ENCODE measurements at places on chromosomes 4 and X. TPM values are rescaled to one million over a fixed set of nuclear protein-coding genes. Genes with fewer than 3 reads are reported as not detected.
A peak's percentile ranks its signal among the peaks of the same experiment; 100 is the strongest.

Gene SSX2B
- polyA plus RNA-seq, result not detected

GRCh38 chr4:185552254-185552653, 16.9 kb upstream of the PDLIM3 start:
- DNase-seq, result no peak

Gene P2RY10
- polyA plus RNA-seq, result 0.83 TPM

DNA sequence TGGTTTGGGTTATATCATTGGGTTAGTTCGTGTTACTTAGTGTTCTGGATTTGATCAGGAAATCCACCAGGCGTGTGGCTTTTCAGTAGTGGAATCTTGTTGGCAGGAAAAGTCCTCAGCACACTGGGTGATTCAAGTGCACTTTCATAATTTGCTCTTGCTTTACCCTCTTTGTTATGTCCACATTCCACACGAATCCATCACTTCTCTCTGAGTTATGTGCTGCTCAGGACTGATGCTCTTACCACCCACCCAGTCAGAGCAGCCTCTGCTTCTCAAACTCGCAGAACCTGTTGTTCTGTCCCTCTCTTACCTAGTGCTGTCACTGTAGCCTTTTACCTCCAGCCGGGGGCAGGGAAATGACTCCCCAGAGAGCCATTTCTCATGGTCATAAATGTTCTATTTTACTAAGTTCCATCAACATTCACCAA, 37.2 kb upstream of the SCRG1 start:
- no peak for DNase-seq

Gene NPFFR2
- 0.23 TPM for polyA plus RNA-seq

DNA sequence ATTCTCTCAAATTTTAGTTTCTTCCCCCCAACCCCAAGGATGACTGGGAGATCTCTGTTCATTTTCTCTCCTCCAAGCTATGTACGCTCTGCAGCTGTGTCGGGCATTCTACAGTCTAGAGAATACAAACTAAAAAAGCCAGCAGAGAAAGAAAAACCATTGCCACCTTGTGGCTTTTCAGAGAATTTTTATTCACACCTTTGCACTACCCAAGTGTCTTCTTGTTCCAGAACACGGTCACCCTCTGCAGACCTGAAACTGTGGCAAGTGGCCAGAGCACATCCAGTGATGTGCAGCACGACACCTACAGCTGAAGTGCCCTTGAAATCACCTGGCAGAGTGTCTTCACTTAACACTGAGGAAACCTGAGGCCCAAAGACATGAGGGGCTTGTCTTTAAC, 68.6 kb downstream of the CHST7 start:
- DNase-seq, result peak; percentile 21

GRCh38 chrX:133837091-133837490, 148.3 kb downstream of the GPC3 start:
- DNase-seq, result peak; percentile 71

DNA sequence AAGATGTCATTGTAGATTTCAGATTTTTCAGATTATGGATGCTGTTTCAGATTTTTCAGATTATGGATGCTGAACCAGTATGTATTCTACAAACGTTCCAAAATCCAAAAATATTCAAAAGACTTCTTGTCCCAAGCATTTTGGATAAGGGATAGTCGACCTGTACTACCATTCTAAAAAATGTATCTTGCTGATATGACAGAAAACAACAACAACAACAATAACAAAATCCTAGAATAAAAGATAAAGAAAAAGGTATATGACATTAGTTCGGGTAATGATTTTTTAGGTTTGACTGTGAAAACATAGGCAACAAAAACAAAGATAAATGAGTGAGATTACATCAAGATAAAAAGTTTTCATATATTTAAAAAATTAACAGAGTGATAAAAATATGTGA, 122.1 kb downstream of the GABRA2 start:
- no peak for DNase-seq

DNA sequence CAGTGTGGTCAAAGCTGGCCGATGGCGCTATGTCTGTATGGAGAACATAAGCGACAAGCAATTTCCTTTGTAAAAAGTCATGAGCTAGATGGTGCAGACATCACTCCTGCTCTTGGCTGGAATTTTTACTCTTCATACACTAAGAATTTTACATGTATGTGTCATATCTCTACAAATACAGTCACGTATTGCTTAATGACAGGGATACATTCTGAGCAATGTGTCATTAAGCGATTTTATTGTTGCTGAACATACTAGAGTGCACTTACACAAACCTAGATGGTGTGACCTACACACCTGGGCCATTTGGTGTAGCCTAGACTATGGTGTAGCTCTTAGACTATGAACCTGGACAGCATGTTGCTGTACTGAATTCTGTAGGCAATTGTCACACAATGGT, 185.4 kb downstream of the SOWAHB start:
- no peak for DNase-seq

DNA sequence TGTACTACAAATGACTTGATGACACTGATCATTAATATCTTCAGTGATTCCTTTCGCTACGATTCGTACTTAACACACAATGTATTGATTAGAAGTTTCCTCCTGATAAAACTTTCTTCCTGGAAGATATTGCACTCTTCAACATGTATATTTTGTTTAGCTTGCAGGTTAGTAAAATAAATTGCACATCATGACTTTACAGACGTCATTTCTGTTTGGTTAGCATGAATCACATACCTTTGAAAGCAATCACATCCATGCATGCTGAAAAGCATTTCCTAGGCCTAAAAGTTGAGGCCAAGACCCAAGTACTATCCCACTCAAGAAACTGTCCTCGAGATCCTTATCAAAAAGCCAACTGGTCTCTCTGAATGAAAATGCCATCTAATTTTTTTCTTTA, 1841.0 kb upstream of the PCDH7 start:
- DNase-seq, result no peak

DNA sequence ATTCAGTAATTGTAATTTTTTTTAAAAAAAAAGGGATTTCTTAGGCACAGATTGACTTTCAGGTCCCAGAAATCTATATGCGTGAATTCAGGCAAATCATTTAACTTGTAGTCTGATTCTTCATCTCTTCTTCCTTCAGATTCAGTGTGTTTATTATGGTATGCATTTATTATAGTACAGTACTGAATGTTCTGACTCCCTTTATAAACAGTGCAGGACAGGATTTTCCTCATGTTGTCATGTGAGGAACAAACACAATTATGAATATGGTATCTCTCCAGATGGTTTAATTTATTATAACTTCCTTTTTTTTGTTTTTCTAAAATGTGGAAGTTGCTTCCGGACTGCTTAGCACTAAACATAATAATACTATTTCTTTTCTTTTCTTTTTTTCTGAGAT, 54.2 kb downstream of the RPS3A start:
- DNase-seq, result no peak

DNA sequence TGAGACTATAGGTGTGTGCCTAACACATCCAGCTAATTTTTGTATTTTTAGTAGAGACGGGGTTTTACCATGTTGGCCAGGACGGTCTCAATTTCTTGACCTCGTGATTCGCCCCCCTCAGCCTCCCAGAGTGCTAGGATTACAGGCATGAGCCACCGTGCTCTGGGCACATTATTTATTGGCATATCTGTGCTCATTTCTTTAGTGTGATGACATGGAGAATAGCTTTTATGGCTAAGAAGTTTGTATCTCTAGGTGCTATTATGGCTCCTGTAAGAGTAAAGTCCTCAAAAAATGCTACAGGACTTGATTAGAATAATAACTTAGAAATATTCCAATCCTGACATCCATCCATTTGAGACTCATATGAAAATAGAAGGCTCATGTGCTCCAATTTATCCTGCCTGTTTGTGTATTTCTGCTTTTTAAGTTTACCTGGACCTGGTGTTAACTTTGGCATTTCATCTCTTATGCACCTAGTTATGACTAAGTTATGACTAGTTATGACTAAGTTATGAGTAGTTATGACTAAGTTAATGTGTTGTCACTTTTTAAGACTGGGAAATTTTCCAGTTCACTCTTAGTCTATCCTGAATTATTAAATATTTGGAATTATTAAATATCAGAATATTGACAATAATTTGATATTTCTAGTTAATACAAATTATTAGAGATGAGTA, 36.4 kb upstream of the UNC5C start:
- DNase-seq, result no peak

GRCh38 chr4:52172166-52172565, 121.1 kb downstream of the SPATA18 start:
- DNase-seq, result no peak

DNA sequence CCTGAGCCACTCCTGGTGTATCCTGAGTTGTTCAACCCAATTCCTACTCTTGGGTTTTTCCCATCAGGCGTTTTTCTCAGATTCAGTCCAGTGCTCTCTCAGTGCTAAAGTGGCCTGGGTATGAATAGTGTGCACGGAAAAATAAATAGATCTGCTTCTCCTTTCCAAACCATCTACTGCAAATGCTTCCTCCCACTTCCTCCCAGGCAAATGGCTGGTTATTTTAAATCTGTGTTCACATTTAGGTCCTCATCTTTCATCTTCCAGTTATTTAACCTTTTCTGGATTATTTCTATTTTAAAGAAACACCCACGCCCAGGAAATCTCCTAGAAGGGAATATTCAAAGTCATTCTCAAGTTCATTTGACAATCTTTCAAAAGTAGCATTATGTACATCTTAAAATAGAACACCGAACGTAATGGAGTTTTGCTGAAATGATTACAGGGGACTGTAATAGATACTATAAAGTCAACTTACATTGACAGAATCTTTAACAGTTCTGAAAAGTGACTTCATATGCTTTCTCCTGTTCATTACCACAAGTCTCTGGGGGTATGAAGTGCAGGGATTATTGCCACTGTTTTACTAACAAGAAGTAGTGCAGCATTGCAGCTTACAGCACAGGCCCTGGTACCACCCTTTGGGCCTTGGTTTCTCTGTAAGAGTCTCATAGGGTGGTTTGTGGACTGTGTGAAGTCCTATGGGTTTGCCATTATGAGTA, 66.3 kb downstream of the MED28 start:
- no peak for DNase-seq

- no peak for DNase-seq
These were observed 221.0 kb upstream of the GPRIN3 start for GRCh38 chr4:89528526-89529133.

DNA sequence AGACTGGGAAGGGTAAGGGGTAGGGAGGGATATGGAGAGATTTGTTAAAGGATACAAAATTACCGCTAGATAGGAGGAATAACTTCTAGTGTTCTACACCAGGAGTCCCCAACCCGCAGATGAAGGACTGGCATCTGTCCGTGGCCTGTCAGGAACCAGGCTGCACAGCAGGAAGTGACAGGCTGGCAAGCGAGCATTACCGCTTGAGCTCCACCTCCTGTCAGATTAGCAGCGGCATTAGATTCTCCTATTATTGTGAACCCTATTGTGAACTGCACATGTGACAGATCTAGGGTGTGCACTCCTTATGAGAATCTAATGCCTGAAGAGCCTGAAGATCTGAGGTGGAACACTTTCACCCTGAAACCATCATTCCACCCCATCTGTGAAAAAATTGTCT, 27.9 kb upstream of the BBS7 start:
- no peak for DNase-seq

Gene SOX3
- polyA plus RNA-seq, result 0.08 TPM

- DNase-seq, result no peak
These were observed 10.0 kb downstream of the NAA11 start for GRCh38 chr4:79315891-79316290.

DNA sequence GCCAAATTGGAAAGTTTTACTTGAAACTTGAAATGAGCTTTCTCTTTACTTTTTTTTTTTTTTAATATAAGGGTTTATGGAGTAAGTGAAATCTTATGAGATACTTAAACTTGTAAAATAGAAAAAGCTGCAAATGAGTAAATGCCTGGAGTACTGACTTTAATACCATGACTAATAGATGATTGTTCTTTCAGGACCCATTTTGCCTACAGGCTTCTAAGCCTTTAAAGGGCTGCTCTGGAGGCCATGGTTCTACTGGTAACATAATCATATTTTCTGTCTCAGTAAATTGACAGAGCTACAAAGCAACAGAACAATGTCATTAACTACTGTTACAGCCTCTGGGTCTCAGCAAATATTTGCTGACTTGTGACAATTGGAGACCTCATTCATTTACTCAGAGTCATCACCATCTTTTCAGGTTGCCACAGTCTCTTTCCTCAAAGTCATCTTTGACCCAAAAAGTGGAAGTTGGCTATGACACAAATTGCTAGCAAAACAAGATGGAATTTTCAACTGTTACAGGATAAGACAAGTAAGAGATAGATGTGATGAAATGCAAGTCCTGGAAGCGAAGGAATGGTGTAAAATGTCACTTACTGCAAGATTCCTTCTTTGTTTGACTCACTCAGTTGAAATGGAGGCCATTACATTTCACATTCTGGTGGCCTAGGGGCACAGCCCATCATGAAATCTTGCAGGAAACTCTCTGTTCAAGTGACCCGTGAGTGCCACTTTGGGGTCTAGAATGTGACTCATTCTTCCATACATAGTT, 132.7 kb downstream of the BTC start:
- DNase-seq, result no peak

Gene F8
- polyA plus RNA-seq, result 3.6 TPM

- DNase-seq, result no peak
These were observed 1263.5 kb downstream of the PCDH7 start for GRCh38 chr4:31983677-31984076.

Gene FAM184B
- polyA plus RNA-seq, result 5.7 TPM

- peak; percentile 12 for DNase-seq
These were observed 243.5 kb upstream of the KCNIP4 start for GRCh38 chr4:22192084-22192511.

DNA sequence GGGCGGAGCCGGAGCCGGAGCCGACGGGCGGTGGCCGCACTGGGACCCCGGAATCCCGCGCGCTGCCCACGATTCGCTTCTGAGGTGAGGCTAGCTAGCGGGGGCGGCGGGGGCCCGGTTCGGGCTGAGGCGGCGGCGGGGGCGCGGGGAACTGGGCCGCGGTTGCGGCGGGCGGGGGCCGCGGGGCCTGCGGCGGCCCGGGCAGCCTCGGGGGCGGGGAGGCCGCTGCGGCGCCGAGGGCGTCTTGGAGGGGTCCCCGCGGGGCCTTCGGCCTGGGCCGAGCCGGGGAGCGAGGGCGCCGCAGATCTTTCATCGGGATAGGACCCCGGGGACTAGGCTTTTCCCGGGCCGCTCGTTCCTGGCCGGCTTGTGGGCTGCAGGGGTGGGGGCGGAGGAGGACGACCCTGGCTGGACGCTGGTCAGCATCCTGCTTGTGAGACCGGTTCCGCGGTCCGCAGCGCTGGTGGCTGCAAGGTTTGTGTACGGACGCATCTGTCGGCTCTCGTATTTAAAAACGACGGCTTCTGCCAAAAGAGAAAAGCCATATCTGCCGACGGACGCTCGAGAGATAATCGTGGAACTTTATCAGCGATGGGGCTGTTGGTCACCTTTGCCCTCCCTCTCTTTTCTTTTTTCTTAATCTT, 419 bp downstream of the ADD1 start:
- peak; percentile 69 for DNase-seq

GRCh38 chrX:38089173-38089982, 83.0 kb downstream of the SYTL5 start:
- DNase-seq, result no peak

Gene NPY2R
- not detected for polyA plus RNA-seq

DNA sequence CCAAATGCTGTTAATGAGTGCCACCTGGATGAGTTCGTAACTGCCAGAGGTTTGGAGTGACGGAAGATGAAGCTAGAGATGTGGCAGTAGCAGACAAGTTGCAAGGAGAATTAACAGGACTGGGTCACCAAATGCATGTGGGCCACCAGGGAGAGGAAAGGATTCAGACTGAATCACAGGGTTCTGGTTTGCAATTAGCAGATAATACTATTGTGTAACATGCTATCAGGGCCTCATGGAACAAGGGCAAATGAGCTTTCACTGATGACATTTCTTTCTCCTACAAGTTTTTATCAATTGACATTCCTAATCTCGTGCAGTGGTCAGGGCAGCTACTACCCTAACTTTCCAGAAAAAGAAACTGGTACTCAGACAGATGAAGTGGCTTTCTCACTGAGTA, 21.4 kb downstream of the GAB3 start:
- no peak for DNase-seq

- no peak for DNase-seq
These were observed 57.9 kb upstream of the ETNPPL start for GRCh38 chr4:108820492-108821350.
